ENCODE measurements at places on chromosomes 16 and 17. TPM values are rescaled to one million over a fixed set of nuclear protein-coding genes. Genes with fewer than 3 reads are reported as not detected.

Gene SLC12A3
- polyA plus RNA-seq, result 0.09 TPM

Gene NT5C3B
- polyA plus RNA-seq, result 281 TPM

Gene GGA3
- 19.6 TPM for polyA plus RNA-seq

Gene TMEM204
- not detected for polyA plus RNA-seq

Gene PLLP
- not detected for polyA plus RNA-seq

Gene CEP295NL
- not detected for polyA plus RNA-seq

Gene NPIPA5
- polyA plus RNA-seq, result 1.5 TPM

Gene NPIPA7
- 13.9 TPM for polyA plus RNA-seq

Gene KCNAB3
- 7.6 TPM for polyA plus RNA-seq

Gene AATK
- polyA plus RNA-seq, result 11.8 TPM

Gene ABCA10
- polyA plus RNA-seq, result 9.9 TPM

Measured in neural cell (in vitro differentiated cells).